Stimulated activated CD8-positive, alpha-beta memory T cell treated with anti-CD3 and anti-CD28 coated beads, Interleukin-4, amount 100 ng/mL, for 1 hour (primary cell): ENCODE measurements at places on chromosomes 4 and X.

DNA sequence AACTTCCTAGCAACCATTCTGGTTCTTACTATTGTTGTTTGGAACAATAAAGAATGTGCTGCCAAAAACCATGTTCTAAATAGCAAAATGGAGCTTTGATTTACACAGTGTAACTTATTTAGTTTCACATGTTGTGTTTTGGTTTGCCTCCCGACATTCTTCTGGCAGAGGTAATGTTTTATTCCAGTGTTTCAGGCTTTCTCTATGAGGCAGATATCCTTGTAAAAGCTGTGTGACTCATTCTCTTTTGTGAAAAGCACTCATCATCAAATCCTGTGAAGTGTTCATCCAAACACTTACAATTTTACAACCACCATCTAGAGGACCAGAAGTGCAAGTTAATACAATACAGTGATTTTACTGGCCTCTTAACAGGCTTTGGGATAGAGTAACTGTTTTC, 219.0 kb upstream of the GIMD1 start:
- no peak for DNase-seq

DNA sequence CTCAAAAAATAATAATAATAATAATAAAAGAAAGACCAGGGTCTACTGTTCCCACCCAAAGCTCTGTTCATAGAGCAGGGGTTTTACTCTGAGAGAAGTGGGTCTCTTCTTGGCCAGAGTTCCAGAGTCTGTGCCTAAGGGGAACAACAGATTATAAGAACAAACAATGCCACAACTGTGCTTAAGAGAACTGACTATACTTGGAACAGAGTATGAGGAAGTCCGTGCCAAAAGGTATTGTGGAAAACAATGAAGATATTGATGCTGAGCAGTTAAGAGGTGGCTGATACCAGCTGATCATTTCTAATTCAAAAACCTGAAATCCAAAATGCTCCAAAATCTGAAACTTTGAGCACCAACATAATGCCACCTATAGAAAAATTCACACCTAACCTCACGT, 229.6 kb downstream of the FBXO8 start:
- DNase-seq, result no peak

GRCh38 chr4:94469221-94469784, 17.6 kb downstream of the PDLIM5 start:
- no peak for DNase-seq

DNA sequence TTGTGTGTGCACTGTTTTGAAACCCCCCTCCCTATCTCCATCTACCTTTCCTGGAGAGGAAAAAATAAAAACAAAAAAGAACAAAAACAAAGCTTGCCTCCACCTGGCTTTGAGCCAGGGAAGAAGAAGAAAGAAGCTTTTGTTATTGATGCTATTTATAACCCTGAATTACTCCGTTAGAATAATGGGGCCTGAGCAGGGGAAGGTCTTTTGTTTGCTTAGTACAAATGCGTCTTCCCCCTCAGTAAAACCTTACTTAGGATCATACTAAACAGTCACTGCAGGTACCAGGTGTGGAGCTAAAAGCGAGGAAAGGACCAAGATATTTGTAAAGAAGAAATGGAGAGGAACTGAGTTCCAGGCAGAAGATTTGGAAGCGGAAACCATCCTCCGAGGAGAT, 352.1 kb downstream of the KCNIP4 start:
- DNase-seq, result no peak

GRCh38 chr4:89539374-89539773, 231.8 kb upstream of the GPRIN3 start:
- no peak for DNase-seq
